ENCODE measurements at places on chromosomes 3 and 15. TPM values are rescaled to one million over a fixed set of nuclear protein-coding genes. Genes with fewer than 3 reads are reported as not detected.

DNA sequence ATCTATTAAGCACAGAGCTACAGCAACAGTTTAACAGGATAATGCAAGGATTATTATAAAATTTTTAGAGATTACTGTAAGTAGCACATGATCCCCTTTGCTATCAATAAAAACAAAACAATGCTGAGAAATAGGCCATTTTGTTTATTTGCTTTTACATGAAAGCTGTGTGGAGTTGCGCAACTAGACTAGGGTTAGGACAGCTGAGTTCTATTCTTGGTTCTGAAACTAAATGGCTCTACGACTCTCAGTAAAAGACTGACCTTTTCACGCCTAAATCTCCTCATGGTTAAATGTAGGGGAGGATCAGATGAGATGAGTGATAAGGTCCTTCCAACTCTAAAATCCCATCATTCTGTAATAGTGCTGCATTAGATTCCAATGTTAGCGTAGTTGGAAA lies 25.0 kb downstream of the KCNMB2 start:
- no peak overlapping the region for H3K4me3 ChIP-seq
- DNase-seq, result no peak
- H3K27me3 ChIP-seq, result no peaks in the 10 kb centered on the region
- no peak overlapping the region for H3K27ac ChIP-seq

GRCh38 chr15:82043796-82044372 lies 1.9 kb downstream of the MEX3B start:
- H3K27me3 ChIP-seq, result no peaks in the 10 kb centered on the region
- H3K4me3 ChIP-seq, result peak overlapping the region; percentile 65
- H3K27ac ChIP-seq, result no peak overlapping the region
- DNase-seq, result no peak
- H3K36me3 ChIP-seq, result no peaks in the 10 kb centered on the region

DNA sequence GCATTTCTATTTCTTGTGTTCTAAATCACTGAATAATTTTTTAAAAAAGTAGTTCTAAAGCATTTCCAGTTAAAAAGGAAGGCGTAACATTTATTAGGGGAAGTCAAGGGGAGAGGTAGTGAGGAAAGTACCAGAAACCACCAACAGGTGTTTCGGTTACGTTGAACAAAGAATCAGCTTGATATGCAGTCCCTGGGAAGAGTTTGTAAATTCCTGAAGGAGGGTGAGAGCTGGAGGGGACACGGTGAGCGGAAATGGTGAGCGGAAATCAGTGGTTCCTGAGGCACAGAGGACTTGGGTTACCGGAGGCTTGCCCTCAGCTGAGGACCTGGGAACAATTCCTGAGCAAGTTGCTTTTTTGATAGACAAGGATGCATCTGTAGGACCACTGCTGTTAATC lies 17.8 kb downstream of the MAP2K1 start:
- no peak overlapping the region for H3K4me3 ChIP-seq
- peaks cover 12% of the 10 kb centered on the region for H3K4me1 ChIP-seq

DNA sequence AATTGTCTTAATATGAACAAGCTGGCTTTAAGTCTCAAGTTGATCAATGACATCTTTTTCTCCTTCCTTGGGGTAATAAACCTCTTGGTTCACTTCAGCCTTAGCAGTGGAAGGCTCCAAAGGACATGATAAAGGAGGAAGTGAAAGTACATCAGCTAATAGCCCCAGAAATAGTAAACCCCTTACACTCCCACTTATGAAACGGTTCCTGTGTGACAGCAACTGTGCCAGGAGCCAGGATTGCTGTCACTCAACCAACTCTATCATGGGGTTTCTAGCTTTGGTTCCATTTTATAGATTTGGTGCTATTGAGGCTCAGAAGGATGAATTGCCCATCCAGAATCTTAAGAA lies 216.7 kb downstream of the ABHD5 start:
- DNase-seq, result no peak
- no peaks in the 10 kb centered on the region for H3K27me3 ChIP-seq
- H3K27ac ChIP-seq, result no peak overlapping the region
- no peaks in the 10 kb centered on the region for H3K4me1 ChIP-seq
- H3K36me3 ChIP-seq, result no peaks in the 10 kb centered on the region

GRCh38 chr3:10495003-10495402 lies 10.4 kb downstream of the ATP2B2 start:
- no peak overlapping the region for H3K4me3 ChIP-seq
- no peaks in the 10 kb centered on the region for H3K4me1 ChIP-seq
- H3K27ac ChIP-seq, result no peak overlapping the region
- no peaks in the 10 kb centered on the region for H3K36me3 ChIP-seq
- no peak for DNase-seq

- no peaks in the 10 kb centered on the region for H3K27me3 ChIP-seq
- no peak overlapping the region for H3K4me3 ChIP-seq
- no peaks in the 10 kb centered on the region for H3K36me3 ChIP-seq
- no peak overlapping the region for H3K27ac ChIP-seq
Measured at GRCh38 chr15:59501597-59501996, 63.6 kb downstream of the FAM81A start.

- no peaks in the 10 kb centered on the region for H3K36me3 ChIP-seq
- DNase-seq, result no peak
- H3K4me3 ChIP-seq, result no peak overlapping the region
- H3K27me3 ChIP-seq, result no peaks in the 10 kb centered on the region
Measured at GRCh38 chr3:127411083-127411727, 123.4 kb upstream of the PRR20G start.

DNA sequence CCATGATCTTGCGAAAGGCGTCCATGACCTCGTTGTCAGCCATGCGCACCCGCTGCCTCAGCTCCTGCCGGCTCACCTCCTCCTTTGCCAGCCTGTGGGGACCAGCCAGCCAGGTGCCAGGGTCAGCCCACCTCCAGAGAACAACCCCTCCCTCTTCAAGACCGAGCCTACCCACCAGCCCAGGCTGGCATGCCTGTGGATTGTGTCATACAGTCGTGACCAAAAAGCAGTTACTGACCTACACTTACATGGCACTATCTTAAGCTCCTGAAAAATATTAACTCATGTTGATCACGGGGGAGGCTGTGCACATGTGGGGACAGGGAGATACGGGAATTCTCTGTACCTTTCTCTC lies 10.7 kb upstream of the CAMK1 start:
- H3K27ac ChIP-seq, result peak overlapping the region; percentile 81
- no peaks in the 10 kb centered on the region for H3K27me3 ChIP-seq
- no peak overlapping the region for H3K4me3 ChIP-seq
- no peak for DNase-seq

GRCh38 chr15:78968539-78969271 lies 23.9 kb upstream of the CTSH start:
- peak; percentile 52 for DNase-seq
- no peak overlapping the region for H3K27ac ChIP-seq
- no peaks in the 10 kb centered on the region for H3K4me1 ChIP-seq
- no peaks in the 10 kb centered on the region for H3K27me3 ChIP-seq
- H3K4me3 ChIP-seq, result no peak overlapping the region

GRCh38 chr15:88012233-88012632 lies 244.3 kb downstream of the NTRK3 start:
- no peak for DNase-seq
- H3K4me1 ChIP-seq, result no peaks in the 10 kb centered on the region
- no peaks in the 10 kb centered on the region for H3K27me3 ChIP-seq
- H3K4me3 ChIP-seq, result no peak overlapping the region
- no peaks in the 10 kb centered on the region for H3K36me3 ChIP-seq

- no peaks in the 10 kb centered on the region for H3K4me1 ChIP-seq
- no peaks in the 10 kb centered on the region for H3K36me3 ChIP-seq
- H3K27me3 ChIP-seq, result no peaks in the 10 kb centered on the region
- no peak overlapping the region for H3K27ac ChIP-seq
- H3K4me3 ChIP-seq, result no peak overlapping the region
Measured at GRCh38 chr3:65537109-65537508, 501.6 kb downstream of the MAGI1 start.

Gene DUOXA2
- polyA plus RNA-seq, result 0.37 TPM

Gene CYP8B1
- 4.3 TPM for polyA plus RNA-seq

Gene CAMKV
- polyA plus RNA-seq, result not detected

Gene SKOR1
- polyA plus RNA-seq, result 0.22 TPM

Gene CDHR4
- not detected for polyA plus RNA-seq

Gene CP
- polyA plus RNA-seq, result 5.3 TPM

Gene SPSB4
- polyA plus RNA-seq, result 1.9 TPM

Gene GOLGA8J
- polyA plus RNA-seq, result not detected

Data from kidney (tissue), 22 donors.